ENCODE measurements at places on chromosomes 11 and 22.

GRCh38 chr11:87866951-87867350 lies 308.3 kb downstream of the RAB38 start:
- no peak for DNase-seq

GRCh38 chr11:132284048-132284447 lies 913.6 kb downstream of the NTM start:
- no peak for DNase-seq

DNA sequence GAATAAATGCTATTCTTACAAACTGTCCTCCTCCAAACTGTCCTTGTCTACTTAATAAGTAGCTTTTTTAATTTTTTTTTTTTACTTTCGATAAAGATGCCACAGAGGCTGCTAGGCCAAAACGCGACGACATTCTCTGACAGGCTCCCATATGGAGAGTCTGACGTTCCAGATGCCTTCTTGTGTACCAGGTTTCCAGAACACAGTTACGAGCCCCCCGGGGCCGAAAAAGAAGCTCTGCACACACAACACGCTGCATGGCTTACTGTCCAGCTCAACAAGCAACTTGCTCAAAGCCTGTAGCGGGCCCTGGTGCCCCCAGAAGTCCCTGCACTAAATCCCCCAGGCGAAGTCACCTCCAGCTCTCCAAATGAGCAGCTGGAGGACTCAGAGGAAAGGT lies 39.3 kb downstream of the LARGE1 start:
- no peak for DNase-seq

GRCh38 chr11:8262552-8263108 lies 1.0 kb downstream of the LMO1 start:
- DNase-seq, result no peak

DNA sequence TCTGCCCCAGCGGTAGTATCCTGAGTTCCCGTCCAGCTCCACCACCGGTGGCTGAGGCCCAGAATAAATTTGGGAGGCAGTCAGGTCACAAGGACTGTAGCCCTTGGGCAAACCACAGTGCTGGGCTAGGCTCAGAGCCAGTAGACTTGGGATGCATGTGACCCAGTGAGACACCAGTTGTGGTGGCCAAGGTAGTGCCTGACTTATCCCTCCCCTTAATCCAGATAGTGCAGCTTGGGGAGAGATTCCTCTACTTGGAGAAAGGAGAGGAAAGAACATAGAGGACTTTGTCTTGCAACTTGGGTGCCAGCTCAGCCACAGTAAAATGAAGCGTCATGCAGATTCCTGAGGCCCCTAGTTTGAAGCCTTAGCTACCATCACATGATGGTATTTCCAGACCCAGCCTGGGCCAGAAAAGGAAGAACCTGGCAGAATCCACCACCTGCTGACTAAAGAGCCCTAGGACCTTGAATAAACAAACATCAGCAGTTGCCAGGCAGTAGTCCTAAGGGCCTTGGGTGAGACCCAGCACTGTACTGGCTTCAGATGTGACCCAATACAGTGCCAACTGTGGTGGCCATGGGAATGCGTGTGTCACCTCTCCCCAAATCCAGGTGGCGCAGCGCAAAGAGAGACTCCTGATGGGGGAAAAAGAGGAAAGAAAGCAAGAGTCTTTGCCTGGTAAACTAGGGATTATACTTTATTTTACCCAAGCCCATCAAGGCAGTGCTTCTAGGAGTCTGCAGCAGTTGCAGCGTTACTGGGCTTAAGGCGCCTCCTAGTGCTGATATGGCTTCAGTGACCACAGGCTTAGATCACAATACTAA lies 17.0 kb upstream of the DDX10 start:
- DNase-seq, result peak; percentile 40

- DNase-seq, result no peak
Measured at GRCh38 chr11:86460461-86461385, 86.0 kb downstream of the CCDC81 start.

DNA sequence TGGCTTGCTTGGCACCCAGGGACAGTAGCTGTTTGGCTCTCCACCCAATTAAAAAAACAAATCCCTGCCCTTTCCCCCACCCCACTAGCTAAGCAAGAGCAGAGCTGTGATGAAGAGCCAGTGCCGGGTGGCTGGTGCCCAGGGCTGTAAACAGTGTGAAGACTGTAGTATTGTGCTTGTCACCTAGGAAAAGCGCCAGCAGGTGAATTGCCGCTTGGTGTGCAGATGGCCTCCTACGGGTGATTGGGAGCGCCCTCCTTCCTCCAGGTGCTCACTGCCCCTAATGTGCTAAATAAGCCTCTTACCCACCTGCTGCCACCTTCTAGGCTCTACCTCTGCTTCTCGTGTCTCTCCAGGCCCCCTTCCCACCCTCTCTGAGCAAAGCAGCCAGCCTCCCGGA lies 18.4 kb upstream of the RAPSN start:
- DNase-seq, result no peak

DNA sequence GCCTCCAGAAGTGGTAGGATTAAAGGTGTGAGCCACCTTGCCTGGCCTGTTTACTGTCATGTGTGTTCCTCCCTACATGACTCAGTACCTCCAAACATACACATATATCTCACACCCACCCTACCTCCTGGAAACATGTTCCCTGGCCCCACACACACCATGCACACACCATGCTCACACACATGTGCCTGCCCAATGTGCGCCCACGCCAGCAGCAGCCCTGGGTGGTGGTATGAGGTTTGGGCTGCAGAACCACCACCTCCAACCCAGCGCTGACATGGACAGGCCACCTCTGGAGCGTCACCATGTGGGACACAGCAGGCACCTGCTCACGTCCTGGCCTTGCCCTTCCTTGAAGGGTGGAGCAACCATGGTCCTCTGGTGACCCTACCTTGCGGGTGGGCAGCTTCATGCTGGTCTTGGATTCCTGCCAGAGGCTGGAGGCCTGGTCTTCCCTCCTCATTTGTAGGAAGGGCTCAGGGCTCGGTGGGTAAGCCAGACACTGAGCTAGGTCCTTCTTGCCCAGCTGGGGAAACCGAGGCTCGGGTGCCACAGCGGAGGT lies 37.9 kb downstream of the KIAA1671 start:
- DNase-seq, result no peak

DNA sequence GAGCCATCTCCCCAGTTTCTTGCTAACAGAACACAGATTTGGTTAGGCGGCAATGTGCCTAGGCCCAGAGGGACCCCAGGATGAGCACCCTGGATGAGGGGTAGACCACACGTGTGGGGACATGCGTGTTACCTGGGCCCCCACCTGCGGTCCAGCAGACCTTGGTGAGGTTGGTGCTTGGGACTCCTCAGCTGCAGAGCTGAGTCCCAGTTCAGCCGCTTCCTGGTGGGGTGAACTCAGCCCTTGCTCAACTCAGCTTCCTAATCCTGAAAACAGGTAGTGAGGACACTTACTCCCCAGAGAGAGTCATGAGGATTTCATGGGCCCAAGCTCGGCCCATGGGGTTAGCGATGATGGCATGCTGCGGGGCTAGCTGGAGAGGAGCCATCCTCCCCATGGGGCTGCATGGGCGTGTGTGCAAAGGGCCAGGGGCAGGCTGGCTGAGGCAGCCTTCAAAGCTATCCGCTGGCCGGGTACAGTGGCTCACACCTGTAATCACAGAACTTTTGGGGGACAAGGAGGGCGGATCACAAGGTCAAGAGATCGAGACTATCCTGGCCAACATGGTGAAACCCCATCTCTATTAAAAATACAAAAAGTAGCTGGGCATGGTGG lies 46.9 kb upstream of the SHISAL1 start:
- no peak for DNase-seq

DNA sequence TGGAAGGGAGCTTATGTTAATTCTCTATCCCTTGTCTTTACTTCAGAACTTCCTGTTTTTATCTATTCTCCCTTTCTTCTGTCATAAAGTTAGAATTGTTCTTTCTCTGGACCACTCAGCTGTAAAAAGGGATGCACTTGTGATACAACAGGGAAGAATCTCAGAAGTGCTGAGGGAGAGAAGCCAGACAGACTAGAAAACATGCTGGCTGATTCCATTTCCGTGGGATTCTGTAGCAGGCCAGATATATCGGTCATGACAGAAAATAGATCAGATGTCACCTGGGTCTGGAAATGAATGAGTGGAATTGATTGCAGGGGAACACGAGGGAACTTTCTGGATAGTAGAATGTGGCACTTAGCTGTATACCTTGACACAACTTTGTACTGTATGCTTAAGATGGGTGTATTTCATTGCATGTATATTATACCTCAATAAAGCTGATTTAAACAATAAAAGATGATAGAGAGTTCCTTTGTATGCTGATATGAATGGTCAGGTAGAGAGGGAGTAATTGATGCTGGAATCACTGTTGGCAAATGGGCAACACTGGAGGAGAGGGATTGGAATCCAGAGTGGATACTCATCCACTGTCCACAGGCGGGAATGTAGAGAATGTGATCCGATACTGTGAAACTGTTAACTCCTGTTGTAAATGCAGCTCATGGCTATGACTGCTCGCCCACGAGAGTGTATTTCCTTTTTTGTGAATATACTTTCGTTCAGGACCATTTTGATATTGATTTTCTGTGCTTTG lies 59.6 kb downstream of the ATXN10 start:
- DNase-seq, result no peak

GRCh38 chr11:11229647-11230046 lies 123.4 kb downstream of the CSNK2A3 start:
- no peak for DNase-seq

GRCh38 chr11:35088676-35089075 lies 50.3 kb upstream of the CD44 start:
- DNase-seq, result no peak

- no peak for DNase-seq
Measured at GRCh38 chr11:79419120-79419519, 21.7 kb downstream of the TENM4 start.

GRCh38 chr11:1303973-1304372 lies 5.5 kb downstream of the TOLLIP start:
- DNase-seq, result no peak

- no peak for DNase-seq
Measured at GRCh38 chr11:76602431-76602861, 68.1 kb downstream of the LRRC32 start.

GRCh38 chr11:120272303-120272702 lies 32.4 kb downstream of the POU2F3 start:
- DNase-seq, result no peak

DNA sequence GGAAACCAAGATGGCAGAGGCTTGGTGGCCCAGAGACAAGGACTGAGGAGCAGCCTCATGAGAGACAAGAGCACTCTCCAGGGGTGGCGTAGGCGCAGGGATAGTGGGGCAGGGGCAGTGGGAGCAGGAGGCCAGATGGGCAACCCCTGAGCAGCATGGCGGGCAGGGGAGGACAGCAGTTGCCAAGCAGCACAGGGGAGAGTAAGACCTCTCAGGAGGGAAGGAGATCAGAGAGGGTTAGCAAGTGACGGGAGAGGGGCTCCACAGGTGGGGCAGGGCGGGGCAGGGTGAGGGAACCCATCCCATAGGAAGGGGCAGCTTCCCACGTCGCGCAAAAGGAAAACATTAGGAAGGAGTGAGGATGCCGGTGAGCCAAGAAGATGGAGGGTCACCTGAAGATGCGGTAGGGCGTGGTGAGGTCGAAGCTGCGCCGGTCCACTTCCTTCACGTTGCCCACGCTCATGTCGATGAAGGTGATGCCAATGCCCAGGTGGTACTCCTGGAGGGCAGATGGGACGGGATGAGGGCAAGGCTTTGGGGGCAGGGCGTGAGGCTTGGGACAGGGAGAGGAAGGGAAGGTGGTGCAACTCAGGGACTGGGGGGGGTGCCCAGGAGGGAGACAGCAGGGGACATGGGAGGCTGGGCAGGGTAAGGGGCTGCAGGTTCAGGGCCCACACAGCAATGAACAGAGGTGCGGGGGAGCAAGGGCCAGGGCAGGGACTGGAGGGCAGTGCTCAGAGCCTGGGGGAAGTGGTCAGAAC lies 35.4 kb upstream of the PDE2A start:
- DNase-seq, result no peak

DNA sequence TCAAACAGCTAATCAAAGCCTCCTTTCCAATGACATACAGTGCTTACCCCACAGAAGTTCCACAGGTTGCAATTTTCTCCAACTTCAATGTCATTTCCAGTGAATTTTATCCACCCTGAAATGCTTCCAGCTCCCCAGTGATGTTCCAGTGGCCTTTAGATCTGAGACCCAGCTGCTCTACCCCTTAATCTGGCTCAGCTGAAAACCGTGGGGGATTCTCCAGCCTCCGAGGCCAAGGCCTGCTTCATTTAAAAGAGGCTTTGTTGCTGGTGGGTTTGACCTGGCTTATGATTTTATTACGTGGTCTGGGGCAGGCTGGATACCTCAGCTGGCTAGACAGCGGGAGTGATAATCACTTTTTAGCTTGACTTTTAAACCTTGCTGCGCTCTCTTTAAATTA lies 10.9 kb downstream of the HEPHL1 start:
- DNase-seq, result no peak

GRCh38 chr11:121711939-121712338 lies 259.2 kb upstream of the SORL1-AS1 start:
- no peak for DNase-seq

- no peak for DNase-seq
Measured at GRCh38 chr11:15555161-15555560, 440.4 kb downstream of the INSC start.

DNA sequence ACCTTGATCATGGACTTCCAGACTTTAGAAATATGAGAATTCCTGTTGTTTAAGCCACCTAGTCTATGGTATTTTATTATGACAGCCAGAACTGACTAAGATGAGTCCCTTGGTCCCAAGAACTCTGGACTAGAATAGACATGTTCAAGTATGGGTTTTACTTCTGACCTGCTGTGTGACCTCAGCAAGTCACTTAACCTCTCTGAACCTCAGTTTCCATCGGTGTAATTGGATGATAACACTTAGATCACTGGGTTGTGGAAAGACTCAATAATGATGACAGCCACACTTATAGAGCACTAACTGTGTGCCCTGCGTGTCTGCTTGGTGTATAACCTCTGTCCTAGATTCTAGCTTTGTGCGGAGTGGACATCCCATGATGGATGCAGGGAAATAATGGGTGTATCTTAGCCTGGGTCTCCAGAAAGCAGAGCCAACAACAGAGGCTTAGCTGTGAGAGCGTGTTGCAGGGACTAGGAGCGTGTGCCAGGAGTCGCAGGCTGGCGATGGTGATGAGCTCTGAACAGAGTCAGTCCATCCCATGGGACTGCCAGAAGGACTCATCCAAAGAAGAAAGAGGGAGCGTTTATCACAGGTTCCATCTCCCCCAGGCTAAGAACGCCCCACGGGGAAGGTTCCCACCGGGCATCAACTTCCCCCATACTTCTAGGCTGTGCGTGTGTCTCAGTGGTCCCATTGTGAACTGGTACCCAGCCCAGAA lies 93.2 kb upstream of the TP53I11 start:
- DNase-seq, result no peak

DNA sequence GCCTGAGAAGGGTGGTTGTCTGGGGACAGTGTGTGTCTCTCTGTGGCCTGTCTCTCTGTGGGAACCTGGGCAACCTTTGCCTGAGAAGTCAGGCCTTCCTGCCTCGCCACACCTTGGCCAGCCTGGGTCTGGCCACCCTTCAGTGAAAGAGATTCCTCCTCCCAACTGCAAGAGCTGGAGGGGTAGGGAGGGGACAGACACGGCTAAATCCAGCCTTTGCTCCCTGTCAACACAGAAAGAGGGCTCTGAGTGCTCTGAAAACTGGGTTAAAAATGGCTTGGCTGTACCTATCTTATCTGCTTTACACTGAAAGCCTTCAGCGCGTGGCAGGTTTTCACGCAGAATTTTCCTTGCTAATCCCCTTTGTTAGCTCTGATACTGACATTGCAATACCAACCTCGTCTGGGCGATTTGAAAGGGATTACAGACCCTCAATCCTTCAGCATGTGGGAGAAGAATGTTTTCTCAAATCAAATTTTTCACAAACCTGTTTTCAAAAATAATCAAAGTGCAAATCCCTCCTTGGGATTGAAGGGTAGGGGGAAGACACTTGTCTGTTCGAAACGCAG lies 163.7 kb downstream of the DSCAML1 start:
- DNase-seq, result no peak

- no peak for DNase-seq
Measured at GRCh38 chr11:131388030-131388429, 17.6 kb downstream of the NTM start.
